Gastrocnemius medialis (tissue), 4 donors: ENCODE measurements at places on chromosomes 1 and 21. TPM values are rescaled to one million over a fixed set of nuclear protein-coding genes. Genes with fewer than 3 reads are reported as not detected.

DNA sequence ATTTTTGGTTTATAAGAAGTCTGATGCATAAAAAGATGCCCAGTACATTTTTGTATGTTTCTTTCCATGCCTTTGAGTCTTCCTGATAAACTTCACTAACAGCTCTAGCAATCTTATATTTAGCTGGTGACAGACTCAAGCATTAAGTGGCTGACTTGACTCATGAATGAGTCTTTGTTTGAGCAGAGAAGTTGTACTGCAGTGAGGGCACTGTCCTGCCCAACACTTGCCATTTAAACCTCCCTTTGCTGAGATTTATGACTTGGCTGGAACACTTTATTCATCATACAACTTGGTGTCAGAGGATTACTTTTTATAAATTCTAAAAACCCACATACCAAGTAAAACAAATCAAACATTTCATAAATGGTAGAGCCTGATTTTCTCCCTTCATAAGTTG, 14.6 kb upstream of the CAMSAP2 start:
- no peak for DNase-seq
- no peaks in the 10 kb centered on the region for H3K27me3 ChIP-seq
- H3K36me3 ChIP-seq = no peaks in the 10 kb centered on the region
- no peaks in the 10 kb centered on the region for H3K4me1 ChIP-seq
- no peak overlapping the region for H3K4me3 ChIP-seq

- no peaks in the 10 kb centered on the region for H3K27me3 ChIP-seq
- no peak overlapping the region for H3K27ac ChIP-seq
- no peak for DNase-seq
- H3K4me3 ChIP-seq = no peak overlapping the region
- no peaks in the 10 kb centered on the region for H3K36me3 ChIP-seq
Observed at GRCh38 chr1:221164029-221164428, 284.8 kb downstream of the HLX start.

- H3K27ac ChIP-seq = no peak overlapping the region
- no peaks in the 10 kb centered on the region for H3K27me3 ChIP-seq
- no peak for DNase-seq
- H3K4me3 ChIP-seq = no peak overlapping the region
Observed at GRCh38 chr1:220680085-220680687, 10.0 kb upstream of the C1orf115 start.

DNA sequence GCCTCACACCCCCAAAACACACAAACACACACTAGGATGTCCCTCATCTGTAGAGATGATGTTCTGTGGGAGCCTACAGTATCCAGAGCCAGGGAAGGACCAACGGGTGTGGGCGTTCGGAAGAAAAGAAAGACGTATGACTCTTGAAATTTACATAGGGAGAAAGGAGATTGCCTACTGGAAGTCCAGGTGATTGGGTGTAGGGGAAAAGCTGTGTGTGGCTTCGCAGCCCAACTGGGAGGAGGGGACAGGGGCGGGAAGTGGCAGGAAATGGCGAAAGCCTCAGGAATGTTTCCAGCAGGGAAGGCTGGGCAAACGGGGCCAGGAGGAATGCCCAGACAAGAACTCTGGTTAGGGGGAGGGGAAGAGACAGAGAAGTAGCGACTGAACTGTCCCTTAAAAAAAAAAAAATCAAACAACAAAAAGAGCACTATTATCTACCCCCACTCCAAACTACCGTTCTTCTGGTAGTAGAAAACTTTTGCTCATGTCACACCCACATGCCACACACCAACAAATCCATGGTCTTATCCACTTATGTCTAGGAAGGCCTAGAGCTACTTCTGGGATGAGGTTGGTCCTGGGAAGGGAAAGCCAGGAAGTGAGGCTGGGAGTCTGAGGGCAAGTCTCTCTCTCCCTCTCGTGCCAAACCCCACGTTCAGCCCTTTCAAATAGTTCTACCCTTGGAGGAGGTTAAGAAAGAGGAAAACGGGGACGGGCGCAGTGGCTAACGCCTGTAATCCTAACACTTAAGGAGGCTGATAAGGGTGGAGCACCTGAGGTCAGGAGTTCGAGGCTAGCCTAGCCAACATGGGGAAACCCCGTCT, 1.8 kb upstream of the CKS1B start:
- no peaks in the 10 kb centered on the region for H3K36me3 ChIP-seq
- peaks cover 54% of the 10 kb centered on the region for H3K4me1 ChIP-seq
- peak overlapping the region; percentile 96 for H3K27ac ChIP-seq
- no peaks in the 10 kb centered on the region for H3K27me3 ChIP-seq
- DNase-seq = no peak
- H3K4me3 ChIP-seq = peak overlapping the region; percentile 64

DNA sequence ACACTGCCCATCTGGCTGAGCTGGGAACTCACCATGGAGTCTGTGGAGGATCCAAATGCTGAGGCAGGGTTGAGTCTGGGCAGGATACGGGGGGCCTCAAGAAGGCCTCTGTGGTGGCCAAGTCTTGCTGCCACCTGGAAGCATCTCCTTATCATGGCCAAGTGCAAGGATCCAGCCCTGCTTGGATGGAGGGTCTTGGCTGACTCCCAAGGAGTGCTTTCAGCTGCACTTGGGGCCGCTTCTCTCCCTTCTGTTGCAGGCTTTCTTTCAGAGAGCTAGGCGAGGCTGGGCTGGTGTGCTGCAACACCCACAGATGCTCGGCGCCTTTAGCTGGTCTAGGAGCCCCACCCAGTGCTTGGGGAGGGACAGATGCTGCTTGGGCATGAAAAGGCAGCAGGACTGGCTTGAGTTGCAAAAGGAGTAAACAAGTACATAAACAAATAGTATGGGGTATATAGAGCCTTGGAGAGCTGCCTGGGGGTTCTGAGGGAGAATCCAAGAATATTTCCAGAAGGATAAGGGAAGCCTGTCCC, at the start of gene THEM5:
Gene THEM5 (minus strand): TSS at position 302 of the 533 bp plus-strand sequence. CDS start 147 bp downstream, at position 155.
- H3K27me3 ChIP-seq = peaks cover 4% of the 10 kb centered on the region
- no peak for DNase-seq
- no peaks in the 10 kb centered on the region for H3K4me1 ChIP-seq

SON gene
- 109 TPM for total RNA-seq

DNA sequence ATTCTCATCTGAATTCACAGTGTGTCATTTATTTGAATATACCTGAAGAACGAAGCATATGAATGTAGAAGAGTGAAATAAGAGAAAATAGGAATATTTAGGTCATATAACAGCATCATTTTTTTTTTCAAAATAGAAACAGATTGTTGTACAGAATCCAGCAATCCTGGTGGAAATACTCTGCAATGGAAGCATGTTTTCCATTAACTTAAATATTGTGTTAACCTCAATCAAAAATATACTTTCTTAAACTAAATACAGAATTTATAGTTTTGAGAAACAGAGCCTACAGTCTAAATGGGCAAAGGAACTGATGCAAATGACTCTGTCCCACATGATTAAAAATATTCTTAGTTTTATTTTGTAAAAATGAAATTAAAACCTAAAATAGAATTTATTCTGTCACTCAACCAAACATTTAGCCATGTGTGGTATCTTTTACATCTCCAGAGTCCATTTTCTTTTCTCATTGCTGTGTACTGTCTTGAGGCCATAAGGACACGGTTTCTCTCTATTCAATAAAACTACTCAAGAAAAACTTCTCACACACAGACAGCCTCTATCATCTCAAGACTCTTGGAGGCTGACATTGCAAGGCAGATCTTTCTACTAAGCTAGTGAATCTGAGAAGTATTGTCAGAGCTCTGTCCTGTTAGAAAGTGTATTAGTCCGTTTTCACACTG, 322.6 kb downstream of the LTN1 start:
- no peak overlapping the region for H3K4me3 ChIP-seq
- H3K36me3 ChIP-seq = no peaks in the 10 kb centered on the region
- no peak overlapping the region for H3K27ac ChIP-seq
- DNase-seq = no peak

RIMS3 gene
- total RNA-seq = 0.31 TPM
